ENCODE measurements at places on chromosomes 5 and 9.

DNA sequence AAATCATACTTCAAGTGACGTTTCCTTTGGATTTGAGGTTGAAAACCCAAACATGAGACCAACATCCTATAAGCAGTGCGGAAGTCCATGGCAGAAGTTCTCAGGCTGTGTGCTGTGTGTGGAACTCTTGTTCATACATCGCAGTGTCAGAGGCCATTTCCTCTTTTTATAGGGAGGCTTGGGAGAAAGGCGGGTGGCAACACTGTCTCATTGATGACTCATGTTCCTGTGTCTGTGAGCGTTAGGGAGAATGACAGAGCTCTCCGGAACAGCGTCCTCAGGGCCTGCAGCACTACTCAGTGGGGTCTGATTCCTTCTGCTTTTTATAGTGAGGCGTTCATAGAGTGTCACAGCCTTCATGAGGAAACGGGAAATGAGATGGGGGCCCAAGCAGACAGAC, 98.8 kb upstream of the BASP1 start:
- no peak for DNase-seq

- no peak for DNase-seq
These were observed 344 bp downstream of the NEUROG1 start for GRCh38 chr5:135535420-135535819.

DNA sequence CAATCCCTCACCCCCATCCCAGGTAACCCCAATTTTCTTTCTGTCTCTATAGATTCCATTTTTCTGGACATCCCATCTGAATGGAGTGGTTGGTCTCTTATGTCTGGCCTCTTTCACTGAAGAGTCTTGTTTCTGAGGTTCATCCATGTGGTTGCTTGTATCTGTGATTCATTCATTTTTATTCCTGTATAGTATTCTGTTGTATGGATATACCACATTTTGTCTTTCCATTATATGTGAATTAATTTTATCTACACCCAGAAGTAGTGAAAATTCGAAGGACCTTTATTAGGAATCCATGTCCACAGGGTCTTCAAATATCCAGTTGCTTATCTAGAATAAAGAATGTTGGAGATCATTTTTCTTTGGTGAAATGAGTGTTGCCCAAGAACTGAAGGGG, 207.6 kb upstream of the MSX2 start:
- DNase-seq: no peak

DNA sequence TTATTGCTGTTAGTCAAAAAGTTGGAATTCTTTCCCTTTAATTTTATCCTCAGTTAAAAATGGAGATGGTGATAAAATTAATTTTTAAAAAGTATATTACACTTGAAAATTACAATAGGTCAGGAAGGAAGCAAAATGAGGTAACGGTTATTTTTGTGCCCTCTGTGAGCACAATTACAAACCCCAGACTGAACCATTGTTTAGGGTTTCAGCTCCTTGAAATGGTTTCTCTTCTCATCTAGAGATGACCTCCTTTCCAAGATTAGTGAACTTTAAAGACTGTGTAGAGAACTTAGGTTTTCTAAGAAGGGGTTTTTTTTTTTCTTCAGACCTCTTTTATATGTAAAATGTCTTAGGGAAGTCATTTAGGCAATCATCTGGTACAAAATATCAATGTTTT, 126.2 kb upstream of the CHD1 start:
- no peak for DNase-seq

GRCh38 chr9:128823903-128824406, 5.6 kb downstream of the SPOUT1 start:
- DNase-seq: no peak

GRCh38 chr5:32708949-32709348, 2.2 kb upstream of the NPR3 start:
- no peak for DNase-seq

DNA sequence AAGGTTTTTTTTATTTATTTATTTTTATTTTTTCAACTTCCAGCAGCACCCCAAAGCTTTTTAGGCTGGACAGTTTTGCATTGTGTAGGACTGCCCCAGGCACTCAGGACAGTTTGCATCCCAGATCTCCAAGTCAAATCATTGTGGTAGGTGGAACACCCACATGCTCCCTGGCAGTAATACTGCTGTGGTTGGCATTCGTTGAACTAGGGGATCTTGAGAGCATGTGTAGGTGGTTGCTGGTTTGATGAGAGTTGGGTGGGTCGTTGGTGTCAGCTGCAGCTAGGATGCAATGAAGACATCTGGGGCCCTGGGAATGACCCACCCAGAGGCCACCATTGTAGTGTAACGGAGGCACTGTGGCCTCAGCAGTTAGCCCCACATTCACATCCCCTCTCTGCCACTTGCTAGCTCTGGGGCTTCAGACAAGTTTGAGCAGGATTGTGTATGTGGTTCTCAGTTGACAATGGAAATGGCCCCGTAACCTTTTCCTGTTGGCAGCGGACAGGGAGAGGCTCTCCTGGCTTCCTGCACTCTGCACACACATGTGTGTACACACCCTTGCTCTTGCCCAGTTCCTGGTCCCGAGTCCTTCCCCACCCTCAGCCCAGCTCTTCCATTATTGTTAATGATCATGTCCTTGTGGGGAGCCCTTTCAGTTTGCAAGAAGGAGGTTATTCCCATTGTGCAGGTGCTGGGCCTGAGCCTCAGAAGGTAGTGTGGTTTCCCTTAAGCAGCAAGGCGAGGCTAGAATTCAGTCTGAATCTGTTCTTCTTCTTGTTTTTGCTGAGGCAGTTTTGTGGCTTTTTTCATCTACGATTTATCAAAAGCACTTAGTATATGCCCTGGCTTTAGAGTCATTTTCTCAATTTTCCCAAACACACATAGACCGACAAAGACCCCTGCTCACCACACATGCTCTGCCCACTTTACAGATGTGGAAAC, 46.5 kb downstream of the PPARGC1B start:
- DNase-seq: no peak

DNA sequence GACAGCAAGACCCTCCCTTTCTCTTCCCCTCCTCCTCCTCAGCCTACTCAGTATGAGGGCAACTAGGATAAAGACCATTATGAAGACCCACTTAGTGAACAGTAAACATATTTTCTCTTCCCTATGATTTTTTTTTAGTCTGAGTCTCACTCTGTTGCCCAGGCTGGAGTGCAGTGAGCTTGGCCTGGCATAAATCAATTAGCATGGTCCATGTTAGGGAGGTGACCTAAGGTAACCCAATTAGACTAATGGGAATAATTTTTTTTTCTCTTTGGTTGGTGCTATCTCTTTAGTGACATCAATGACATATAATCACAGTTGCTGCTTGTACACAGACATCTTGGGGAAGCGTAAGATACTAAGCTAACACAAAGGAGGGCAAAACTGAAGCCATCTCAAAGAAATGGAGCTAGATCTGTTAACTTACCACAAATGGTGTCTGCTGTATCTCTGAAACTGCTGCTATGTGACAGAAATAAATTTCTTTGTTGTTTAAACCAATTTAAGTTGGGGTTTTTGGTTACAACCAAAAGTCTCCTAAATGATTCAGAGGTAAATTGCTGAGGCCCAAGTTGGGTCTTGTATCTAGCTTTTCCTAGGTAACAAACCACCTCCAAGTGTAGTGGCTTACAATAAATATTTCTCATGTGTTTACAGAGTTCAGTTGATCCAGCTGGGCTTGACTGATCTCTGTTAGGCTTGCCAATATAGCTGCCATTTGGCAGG, 13.3 kb downstream of the PKD2L2 start:
- no peak for DNase-seq

DNA sequence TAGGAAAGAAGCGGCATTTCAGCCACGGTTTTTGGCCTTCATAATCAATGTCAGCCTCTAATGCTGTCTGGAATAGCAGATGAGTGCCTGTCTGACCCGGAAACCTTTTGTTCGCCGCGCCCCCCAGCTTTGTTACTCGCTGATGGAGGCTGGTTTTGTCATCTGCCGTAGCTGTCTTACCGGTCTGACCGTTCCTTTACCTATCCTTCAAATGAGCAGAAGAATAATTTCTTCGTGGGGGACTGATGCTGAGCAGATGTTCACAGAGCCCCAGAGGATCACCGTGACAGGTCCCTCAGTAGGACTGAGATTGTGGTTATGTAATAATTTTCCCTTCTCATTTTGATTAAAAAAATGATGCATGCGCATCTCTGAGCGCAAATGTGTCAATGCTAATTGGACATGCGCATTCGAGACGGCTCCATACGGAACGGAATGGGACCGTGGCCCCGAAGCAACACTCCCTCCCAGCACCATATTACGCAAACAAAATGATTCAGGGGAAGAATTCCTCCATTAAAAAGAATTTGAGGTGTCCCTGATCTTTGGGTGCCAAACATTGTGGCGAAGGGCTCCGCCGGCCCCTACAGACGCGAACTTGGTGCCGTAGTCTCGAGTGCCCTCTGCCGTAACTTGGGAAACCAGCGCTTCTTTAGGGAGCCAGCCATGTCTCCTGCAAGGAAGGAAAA, 27.6 kb downstream of the TLX3 start:
- DNase-seq: no peak

GRCh38 chr5:154286557-154286956, 96.0 kb downstream of the GALNT10 start:
- DNase-seq: no peak

DNA sequence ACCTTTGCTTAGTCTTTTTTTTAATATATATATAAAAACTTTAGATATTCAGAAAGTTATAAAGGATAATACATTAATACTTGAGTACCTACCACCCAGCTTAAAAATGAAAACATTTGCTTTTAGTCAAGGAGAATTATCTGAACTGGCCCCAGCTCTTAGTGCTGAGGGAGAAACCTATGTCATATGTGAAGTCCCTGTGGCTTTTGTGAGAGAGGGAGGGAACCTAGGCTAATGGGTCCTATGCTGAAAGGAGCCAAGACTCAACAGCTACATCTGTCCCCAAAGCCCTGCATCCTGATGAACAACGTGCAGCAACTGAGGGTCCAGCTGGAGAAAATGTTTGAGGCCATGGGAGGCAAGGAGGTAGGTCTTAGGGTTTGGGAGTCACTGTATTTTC, 92.0 kb upstream of the RUSC2 start:
- DNase-seq: no peak

DNA sequence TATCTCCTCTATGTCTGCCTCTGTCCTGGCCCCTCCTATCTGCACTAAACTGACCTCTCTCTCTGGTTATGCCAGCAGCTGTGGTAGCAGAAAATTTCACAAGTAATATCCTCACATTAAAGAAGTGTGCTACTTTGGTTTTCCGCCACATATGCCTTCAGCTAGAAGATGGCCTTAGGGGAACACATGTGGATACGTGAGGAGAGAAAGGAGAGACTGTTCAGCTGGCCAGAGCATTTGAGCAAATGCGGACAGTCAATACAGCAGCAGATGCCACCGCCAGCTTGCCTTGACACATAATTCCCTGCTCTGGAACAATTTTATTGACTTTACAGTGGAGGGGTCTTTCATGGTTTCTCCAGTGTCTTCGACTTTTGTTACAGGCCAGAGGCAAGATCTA, 434.6 kb downstream of the TAF11L14 start:
- DNase-seq: no peak

GRCh38 chr9:137273611-137274320, 3.8 kb upstream of the TOR4A start:
- no peak for DNase-seq

- DNase-seq: no peak
These were observed 44.4 kb upstream of the SMAD5 start for GRCh38 chr5:136087961-136088871.

DNA sequence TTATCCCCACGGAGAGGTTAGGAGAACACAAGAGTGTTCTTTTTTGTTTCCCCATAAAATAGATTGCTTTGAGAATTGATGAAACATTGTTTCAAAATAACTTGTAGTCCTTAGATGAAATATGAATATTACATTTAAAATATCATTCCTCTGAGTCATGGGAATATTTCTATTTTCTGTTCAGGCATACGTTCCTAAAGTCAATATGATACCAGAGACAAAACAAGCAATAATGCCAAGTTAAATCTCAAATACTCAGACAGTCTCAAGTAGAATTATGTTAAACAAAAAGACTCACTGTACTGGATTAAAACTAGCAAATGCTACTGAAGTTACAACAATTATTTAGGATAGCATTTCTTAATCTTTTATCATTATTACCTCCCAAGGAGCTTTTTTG, 111.7 kb upstream of the C6 start:
- no peak for DNase-seq

DNA sequence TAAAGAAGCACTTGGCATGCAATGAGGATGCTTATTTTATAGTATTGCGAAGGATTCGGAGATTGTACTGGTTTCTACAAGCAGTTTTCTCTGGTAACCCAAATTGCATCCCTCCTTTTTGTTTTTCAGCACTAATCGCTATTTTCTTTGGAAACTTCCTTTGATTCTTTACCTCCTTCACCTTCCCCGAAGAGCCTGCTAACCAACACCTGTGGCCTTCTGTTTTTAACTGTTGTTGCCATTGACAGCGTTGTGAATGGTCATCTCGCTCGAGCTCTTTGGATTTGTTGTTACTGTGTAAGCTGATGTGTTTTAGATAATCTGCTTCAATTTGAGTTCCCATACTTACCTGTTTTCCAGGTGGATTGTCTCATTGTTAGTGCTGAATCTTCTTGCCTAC, 1.1 kb downstream of the CNOT6 start:
- no peak for DNase-seq

GRCh38 chr5:74895906-74896305, 29.7 kb upstream of the FAM169A start:
- no peak for DNase-seq

GRCh38 chr5:68046445-68046844, 169.1 kb upstream of the PIK3R1 start:
- DNase-seq: no peak

GRCh38 chr5:87268970-87269377, 1.3 kb downstream of the RASA1 start:
- no peak for DNase-seq

- DNase-seq: no peak
These were observed 338.0 kb downstream of the SEMA5A start for GRCh38 chr5:9207817-9208418.

GRCh38 chr9:133397895-133398294, 19.9 kb downstream of the REXO4 start:
- DNase-seq: no peak

DNA sequence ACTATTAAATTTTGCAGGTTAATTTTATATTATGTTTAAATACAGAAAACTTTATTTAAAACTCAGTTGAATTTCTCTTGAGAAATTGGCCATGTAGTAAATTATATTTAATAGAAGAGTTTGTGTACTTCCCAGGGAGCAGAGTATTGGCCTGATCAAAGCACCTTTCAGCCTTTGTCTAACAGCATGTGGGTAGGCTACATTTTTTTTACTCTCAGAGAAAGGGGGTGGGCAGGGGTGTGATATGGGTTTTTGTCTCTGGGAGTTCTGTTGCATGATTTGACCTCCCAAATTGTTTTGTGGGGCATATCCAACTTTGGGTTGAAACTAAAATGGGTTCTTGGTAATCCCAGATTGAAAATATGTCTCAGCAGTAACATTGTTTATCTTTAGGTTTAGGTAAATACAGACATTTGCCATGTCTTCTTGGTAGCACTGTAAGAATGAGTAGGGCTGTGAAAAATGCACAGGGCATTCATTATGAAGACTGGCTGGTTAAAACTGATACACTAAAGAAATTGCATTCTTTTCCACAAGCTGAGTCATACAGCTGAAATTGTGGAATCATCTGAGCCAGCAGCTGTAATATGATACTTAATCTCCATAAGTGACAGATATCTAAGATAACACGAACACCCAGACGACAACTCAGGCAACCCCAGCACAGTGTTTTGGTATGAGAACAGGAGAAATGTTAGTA, 75.4 kb upstream of the CDKN2B start:
- DNase-seq: no peak

GRCh38 chr5:110869927-110870326, 131.1 kb downstream of the SLC25A46 start:
- DNase-seq: no peak

All from activated CD8-positive, alpha-beta memory T cell treated with anti-CD3 and anti-CD28 coated beads for 4 hours (primary cell).